ENCODE measurements at places on chromosomes 11 and 22. TPM values are rescaled to one million over a fixed set of nuclear protein-coding genes. Genes with fewer than 3 reads are reported as not detected.

Gene KCNK7
- total RNA-seq, result not detected

- H3K36me3 ChIP-seq, result no peaks in the 10 kb centered on the region
- H3K27ac ChIP-seq, result no peak overlapping the region
- DNase-seq, result no peak
- peaks cover 10% of the 10 kb centered on the region for H3K4me1 ChIP-seq
Measured at GRCh38 chr11:64390558-64390957, 31.6 kb downstream of the RPS6KA4 start.

DNA sequence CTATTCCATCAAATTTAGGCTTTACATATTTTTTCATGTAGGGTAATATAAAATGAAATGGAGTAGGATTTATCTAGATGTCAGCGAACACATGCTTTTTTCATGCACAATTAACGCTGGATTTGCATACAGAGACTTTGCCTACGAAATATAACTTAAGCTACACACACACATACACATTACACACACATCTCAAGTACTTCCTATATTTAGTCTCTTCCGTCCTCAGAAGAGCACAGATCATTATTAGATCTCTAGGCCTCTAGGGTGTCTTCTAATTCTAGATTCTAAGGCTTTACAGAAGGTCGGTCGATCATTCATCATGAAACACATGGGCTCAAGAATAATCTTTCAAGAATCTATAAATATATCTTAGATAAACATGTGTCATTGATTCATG, 3.8 kb upstream of the MS4A13 start:
- H3K27me3 ChIP-seq, result peaks cover 17% of the 10 kb centered on the region
- H3K4me1 ChIP-seq, result no peaks in the 10 kb centered on the region
- no peak overlapping the region for H3K27ac ChIP-seq

GRCh38 chr22:45125188-45125587, 38.5 kb upstream of the NUP50 start:
- peaks cover 53% of the 10 kb centered on the region for H3K4me1 ChIP-seq
- no peak overlapping the region for H3K4me3 ChIP-seq
- DNase-seq, result peak; percentile 43
- no peaks in the 10 kb centered on the region for H3K27me3 ChIP-seq
- no peaks in the 10 kb centered on the region for H3K36me3 ChIP-seq

GRCh38 chr22:38696606-38697424, 3.9 kb downstream of the JOSD1 start:
- DNase-seq, result peak; percentile 67
- no peaks in the 10 kb centered on the region for H3K27me3 ChIP-seq
- H3K4me1 ChIP-seq, result peaks cover 46% of the 10 kb centered on the region
- H3K36me3 ChIP-seq, result peaks cover 55% of the 10 kb centered on the region

Gene KDELR3
- total RNA-seq, result 15.4 TPM

GRCh38 chr11:62402960-62403730, 15.7 kb upstream of the SCGB1A1 start:
- H3K4me1 ChIP-seq, result peaks cover 11% of the 10 kb centered on the region
- no peak overlapping the region for H3K4me3 ChIP-seq
- no peak for DNase-seq
- H3K36me3 ChIP-seq, result no peaks in the 10 kb centered on the region
- H3K27ac ChIP-seq, result no peak overlapping the region
- no peaks in the 10 kb centered on the region for H3K27me3 ChIP-seq

Gene SMTNL1
- total RNA-seq, result not detected
